ENCODE measurements at places on chromosomes 7 and 10. TPM values are rescaled to one million over a fixed set of nuclear protein-coding genes. Genes with fewer than 3 reads are reported as not detected.

The BAIAP2L1 gene
- 4.2 TPM for total RNA-seq

The ANK3 gene
- 67.8 TPM for total RNA-seq

The DKK1 gene
- total RNA-seq, result 134 TPM

The MYPN gene
- total RNA-seq, result 2.3 TPM

All from smooth muscle cell of the pulmonary artery (primary cell).